ENCODE measurements at places on chromosomes 1 and 21.

- no peak for DNase-seq
These were observed 198.2 kb downstream of the LRRC7 start for GRCh38 chr1:69765951-69766350.

- peak; percentile 79 for DNase-seq
These were observed 5.8 kb downstream of the IFI16 start for GRCh38 chr1:159015440-159015909.

- peak; percentile 74 for DNase-seq
These were observed 7.0 kb downstream of the PAFAH2 start for GRCh38 chr1:25990702-25991395.

DNA sequence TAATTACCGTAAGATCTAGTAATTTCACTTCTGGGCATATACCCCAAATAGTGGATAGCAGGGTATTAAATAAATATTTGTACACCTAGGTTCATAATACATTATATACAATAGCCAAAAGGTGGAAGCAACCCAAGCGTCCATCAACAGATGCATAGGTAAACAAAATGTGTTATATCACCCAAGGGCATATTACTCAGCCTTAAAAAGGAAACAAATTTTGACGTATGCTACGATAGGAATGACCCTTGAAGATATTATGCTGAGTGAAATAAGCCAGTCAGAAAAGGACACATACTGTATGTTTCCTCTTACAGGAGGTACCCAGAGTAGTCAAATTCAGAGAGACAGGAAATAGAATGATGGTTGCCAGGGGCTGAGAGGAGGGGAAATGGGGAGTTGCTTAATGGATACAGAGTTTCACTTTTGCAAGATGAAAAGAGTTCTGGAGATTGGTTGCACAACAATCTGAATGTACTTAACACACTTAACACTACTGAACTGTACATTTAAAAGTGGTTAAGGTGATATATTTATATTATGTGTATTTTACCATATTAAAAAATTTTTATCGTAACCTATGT is 36.6 kb upstream of the KCTD3 start:
- DNase-seq: no peak

DNA sequence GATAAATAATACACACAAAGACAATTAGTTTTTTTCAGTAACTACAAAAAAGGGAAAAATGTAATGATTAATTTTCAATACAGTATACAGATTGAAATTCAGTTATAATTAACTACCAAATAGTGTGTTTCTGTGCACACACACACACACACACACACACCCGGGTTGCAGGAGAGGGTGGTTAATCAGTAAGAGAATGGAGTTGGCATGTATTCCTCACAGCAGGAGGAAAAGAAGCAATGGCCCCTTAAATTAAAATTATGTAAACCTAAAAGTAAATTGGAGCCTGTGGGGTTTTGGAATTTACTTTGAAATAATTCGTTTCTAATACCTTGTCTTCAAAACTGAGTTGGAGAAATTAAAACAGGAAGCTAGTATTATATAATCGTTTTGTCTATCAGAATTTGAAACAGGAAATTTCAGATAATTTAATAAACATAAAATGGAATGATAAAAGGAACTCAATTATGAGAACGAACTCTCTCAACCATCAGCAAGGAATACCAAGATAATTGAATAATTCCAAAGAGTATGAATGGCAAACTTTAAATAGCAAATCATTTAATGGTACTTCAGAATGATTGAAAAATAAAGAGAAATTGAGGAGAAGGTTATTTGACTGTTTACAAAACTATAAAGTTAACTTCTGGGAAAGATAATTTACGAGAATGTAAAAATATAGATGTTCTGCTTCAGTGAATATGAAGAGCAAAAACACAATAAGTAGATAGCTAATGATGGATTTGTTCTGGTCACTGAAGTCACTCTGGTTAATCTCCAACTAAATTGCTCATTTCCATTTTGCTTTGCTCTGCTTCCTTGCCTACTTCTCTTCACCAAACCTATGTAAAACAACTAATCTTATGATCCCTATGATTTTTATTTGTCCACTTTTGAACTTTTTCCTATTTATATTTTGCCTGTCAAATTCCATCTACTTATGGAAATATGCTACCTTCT is 547.9 kb upstream of the ZP4 start:
- no peak for DNase-seq

- no peak for DNase-seq
These were observed 70.0 kb downstream of the TRABD2B start for GRCh38 chr1:47927165-47927564.

DNA sequence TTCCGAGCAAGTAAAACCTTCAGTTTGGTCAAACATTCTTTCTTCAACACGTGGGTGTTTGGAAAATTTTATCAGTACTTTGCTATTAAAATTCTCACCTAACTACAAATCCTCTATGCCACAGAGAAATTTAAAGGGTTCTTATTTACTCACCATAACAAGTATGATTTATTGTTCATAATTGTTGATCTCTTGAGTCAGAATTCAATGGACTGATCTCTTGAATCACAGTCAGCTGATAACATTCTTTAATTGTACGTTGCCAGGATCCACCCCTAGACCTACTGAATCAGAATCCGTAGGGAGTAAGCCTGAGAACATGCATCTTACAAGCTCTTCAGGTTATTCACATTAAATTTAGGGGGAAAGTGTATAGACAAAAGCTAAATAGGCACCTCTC is 51.2 kb downstream of the DIPK1A start:
- no peak for DNase-seq

GRCh38 chr1:88104236-88104635 is 579.8 kb upstream of the PKN2 start:
- no peak for DNase-seq

DNA sequence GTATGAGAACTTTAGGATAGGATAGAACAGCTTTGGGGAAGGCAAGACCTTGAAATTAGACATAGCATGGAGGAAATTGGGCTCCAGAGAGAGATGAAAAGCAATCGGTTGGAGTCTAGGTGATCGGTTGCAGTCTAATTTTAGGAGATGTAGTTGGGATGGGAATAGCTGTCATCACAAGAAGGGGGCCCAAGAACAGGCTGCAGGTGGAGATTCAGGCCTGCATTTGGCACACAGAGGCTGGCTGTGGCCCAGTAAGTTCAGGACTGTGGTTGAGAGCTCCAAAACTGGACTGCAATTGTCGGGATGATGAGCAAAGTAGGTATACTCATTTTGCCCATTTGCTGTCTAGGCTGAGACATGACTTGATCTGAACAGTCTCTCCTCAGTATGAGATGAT is 301.3 kb upstream of the B3GALT2 start:
- DNase-seq: no peak

DNA sequence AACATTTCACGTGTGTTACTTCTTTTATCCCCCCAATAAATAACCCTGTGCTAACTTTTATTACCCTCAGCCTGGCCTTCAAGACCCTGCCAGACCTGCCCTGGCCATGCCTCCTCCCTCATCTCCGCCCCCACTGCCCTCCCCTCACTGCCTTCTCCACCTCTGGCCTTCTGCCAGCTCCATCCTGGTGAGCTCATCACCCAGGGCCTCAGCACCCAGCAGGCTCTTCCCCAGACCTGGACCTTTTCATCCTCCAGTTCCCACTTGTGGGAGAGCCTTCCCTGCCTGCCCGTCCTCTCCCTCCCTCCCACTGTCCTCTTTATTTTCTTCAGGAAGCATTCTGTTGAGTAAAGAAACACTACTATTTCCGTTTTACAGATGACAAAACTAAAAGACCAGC is 72.0 kb downstream of the SLC66A1 start:
- no peak for DNase-seq

GRCh38 chr1:152018537-152018936 is 18.3 kb downstream of the S100A11 start:
- peak; percentile 31 for DNase-seq

DNA sequence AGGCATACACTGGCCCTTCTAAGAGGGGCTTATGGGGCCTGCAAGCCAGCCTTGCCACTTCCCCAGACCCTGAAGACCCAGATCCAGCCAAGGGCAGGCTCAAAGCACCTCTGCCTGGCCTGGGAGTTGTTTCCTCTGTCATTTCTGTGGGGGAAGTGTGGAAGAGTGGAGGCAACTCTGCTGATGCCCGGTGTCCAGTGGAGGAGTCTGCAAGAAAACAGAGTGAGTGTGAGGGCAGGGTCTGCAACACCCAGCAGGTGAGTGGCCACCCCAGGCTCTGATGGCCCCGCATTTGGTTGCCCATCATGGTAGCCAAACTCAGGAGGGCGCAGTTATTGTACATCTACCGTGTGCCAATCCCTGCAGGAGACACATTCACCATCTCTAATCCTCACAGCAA is 8.4 kb downstream of the CLEC20A start:
- no peak for DNase-seq

DNA sequence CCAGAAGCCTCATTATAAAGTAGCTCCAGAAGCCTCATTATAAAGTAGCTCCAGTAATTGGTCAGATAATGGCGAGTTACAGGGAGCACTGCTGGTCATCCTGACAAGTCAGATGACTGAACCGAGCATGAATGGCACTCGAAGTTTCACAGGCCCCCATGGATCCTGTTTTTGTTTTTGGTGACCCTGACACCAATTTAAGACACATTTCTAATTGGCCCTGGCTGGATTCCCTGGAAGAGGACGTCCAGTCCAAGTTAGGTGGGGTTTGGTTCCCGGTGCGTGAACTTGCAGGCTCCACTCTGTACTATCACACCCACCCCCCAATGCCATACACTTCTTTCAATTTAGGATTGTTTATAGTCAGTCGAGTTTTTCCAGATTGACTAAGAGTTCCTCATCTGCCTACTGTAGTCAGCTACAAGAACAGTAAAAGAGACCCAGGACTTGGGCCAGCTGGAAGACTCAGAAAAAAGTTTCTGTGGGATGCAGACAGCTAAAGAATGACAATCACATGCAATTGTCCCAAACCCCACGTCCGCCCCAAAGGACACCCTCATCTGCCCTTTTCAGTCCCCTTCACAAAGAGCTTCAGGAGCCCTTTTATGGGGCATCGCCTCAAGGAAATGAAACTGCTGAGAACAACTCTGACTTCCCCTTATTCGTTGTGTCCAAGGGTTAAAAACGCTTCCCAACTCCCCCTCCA is 2.7 kb downstream of the DHRS3 start:
- DNase-seq: no peak

All from CD4-positive, alpha-beta T cell treated with Interleukin-17A for 4 hours (primary cell).